ENCODE measurements at places on chromosomes 6 and 20.

DNA sequence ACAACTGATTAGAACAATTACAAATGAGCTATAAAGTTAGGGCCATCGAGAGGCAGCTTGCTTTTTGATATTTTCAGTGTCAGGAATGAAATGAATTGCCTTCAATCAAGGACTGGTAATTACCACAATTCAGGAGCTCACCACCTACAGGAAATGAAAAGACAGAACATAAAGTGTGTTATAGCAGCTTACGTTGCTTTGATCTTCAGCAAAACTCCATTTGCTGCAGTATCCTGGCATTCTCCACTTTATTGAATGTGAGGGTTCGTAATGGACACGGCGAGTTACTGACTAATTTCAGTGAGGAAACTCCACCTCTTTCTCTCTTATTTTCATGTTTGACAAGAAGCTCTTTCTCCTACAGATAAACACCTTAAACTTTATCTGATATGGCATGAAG lies 440.0 kb upstream of the HSF2 start:
- DNase-seq = no peak

GRCh38 chr20:2585811-2586210 lies 49.4 kb downstream of the TMC2 start:
- DNase-seq = no peak

- no peak for DNase-seq
Observed at GRCh38 chr20:57008217-57008616, 258.2 kb downstream of the BMP7 start.

GRCh38 chr6:52400313-52401041 lies 19.7 kb upstream of the EFHC1 start:
- DNase-seq = no peak

GRCh38 chr6:95687839-95688238 lies 110.5 kb downstream of the MANEA start:
- DNase-seq = no peak

DNA sequence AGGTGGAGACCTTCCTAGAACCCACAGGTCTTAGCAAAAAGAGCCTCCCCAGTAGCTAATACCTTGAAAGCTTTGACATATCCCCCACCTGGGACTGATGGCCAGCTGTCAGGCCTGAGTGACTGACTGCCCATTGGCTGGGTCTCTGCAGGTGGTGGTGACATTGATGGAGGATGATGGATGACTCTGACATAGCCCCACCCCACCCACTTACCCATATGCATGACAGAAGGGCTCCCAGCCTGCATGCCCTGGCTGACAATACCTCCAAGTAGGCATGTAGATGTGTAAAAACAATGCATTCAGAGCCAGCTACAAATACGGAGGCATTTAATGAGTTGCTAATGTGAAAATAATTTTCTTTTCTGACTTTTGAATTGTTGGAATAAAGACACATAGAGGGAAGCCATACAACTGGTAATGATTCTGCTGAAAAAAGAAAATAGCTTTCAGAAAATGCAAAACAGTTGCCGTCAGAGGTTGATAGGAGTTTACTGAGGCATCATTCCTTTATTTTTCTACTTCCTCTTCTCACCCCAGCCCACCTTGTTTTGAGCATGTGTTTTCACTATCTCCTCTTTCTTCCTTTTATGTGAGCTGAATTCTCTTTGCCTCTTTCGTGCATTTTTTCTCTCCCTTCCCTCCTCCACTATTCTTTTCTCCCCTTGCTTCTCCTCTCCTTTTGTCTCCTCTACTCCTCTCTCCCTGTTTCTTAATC lies 70.6 kb downstream of the OLIG3 start:
- DNase-seq = no peak

GRCh38 chr6:111997078-111997852 lies 56.6 kb upstream of the CCN6 start:
- DNase-seq = peak; percentile 64

- no peak for DNase-seq
Observed at GRCh38 chr6:11439017-11439420, 98.5 kb upstream of the TMEM170B start.

GRCh38 chr6:18360188-18360587 lies 27.0 kb upstream of the RNF144B start:
- DNase-seq = no peak

- no peak for DNase-seq
Observed at GRCh38 chr6:72944660-72945059, 280.6 kb downstream of the KHDC1L start.

DNA sequence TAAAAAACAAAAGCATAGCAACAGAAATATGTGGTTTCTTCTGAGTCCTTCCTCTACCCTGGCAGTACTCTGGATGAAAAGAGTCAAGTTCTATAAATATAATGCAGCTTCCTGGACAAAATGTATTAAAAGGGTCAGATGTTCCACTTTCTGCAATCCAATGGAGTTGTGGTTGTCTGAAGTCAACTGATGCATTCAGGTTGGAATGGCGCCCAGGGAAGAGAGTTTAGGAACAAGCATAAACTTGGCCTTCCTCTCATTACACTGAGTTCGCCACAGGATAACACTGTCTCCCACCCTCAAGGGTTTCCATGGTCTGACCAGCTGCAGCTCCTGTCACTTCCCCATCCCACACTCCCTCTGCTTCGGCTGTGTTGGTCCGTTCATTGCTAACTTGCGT lies 66.4 kb downstream of the PLEKHG1 start:
- no peak for DNase-seq
